ENCODE measurements at places on chromosomes 11 and 22. TPM values are rescaled to one million over a fixed set of nuclear protein-coding genes. Genes with fewer than 3 reads are reported as not detected.

DNA sequence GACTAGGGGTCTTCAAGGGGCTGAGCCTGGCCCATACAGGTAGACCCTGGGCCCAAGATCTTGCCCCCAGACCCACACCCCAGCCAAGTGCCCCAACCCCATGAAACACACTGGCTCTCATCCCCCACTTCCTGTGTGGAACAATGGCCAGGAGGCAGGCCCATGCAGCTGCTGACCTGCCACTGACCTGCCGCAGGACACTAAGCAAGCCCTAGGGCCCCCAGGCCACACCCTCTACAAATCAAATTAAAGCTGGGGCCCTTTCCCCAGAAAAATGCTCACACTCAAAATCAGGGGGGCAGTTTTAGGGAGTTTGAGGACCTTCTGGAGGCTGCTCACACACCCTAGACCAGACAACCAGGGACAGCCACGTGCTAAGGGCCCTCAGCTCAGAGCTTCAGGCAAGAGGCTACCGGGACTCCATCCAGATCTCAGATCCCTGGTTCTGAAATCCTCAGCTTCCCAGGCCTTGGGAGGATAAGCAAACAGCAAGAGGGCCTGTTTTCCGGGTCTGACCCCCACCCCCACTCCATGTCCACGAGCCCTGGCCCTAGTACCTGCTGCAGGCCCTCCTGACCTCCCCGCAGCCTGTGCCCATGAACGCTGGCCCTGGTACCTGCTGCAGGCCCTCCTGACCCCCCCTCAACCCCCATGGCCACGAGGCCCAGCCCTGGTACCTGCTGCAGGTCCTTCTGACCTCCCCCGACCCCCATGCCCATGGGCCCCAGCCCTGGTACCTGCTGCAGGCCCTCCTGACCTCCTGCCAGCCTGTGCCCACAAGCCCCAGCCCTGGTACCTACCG is 10.0 kb downstream of the CARD10 start:
- H3K4me1 ChIP-seq: peaks cover 15% of the 10 kb centered on the region
- no peaks in the 10 kb centered on the region for H3K36me3 ChIP-seq
- H3K27me3 ChIP-seq: no peaks in the 10 kb centered on the region
- no peak overlapping the region for H3K4me3 ChIP-seq
- DNase-seq: no peak

GRCh38 chr22:32796865-32797573 is 4.5 kb upstream of the TIMP3 start:
- peaks cover 18% of the 10 kb centered on the region for H3K4me1 ChIP-seq
- no peaks in the 10 kb centered on the region for H3K36me3 ChIP-seq
- peak overlapping the region; percentile 58 for H3K27ac ChIP-seq
- no peak overlapping the region for H3K4me3 ChIP-seq
- DNase-seq: no peak

Gene FXYD6
- total RNA-seq: 75.4 TPM

DNA sequence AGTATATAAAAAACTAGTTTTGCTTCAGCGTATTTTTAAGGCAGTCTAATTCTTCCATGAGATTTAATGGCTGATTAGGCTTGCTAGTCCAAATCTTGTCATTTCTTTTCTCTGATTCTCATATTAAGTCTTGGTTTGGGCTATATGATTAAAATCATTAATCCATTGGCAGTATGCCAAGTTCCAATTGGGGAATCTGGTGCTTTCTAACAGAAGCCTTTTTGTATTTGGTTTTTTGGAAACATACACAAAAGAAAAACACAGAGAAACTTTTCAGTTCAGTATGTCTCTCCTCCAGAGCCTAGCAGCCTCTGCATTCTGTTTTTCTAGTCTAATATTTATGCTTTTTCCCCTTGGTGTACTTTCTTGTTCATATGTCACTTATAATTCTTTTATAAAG is 37.9 kb downstream of the SWAP70 start:
- DNase-seq: no peak
- no peak overlapping the region for H3K27ac ChIP-seq
- H3K27me3 ChIP-seq: no peaks in the 10 kb centered on the region

Gene MUC6
- not detected for total RNA-seq
